ENCODE measurements at places on chromosomes 7 and 10. TPM values are rescaled to one million over a fixed set of nuclear protein-coding genes. Genes with fewer than 3 reads are reported as not detected.

Gene ADO
- total RNA-seq: 20.3 TPM

Gene NUDT13
- total RNA-seq: 3.2 TPM

Gene HOXA10
- total RNA-seq: 34.3 TPM

Gene SFRP4
- 0.38 TPM for total RNA-seq

Gene PNLIPRP1
- total RNA-seq: not detected

Gene WASHC2A
- 16.6 TPM for total RNA-seq

Gene GARIN1A
- total RNA-seq: 0.91 TPM

Gene LIPJ
- 0.23 TPM for total RNA-seq

Gene NKX1-2
- total RNA-seq: not detected

Gene ACTL6B
- total RNA-seq: not detected

Gene LRMDA
- 2.7 TPM for total RNA-seq

Gene SERPINE1
- 7.1 TPM for total RNA-seq
